CD4-positive, alpha-beta T cell treated with Interleukin-15 for 4 hours (primary cell): ENCODE measurements at places on chromosomes 16 and 17.

GRCh38 chr17:57062865-57063264, 22.2 kb upstream of the AKAP1 start:
- DNase-seq: no peak

- DNase-seq: no peak
These were observed 4.8 kb downstream of the MRC2 start for GRCh38 chr17:62631936-62632924.

DNA sequence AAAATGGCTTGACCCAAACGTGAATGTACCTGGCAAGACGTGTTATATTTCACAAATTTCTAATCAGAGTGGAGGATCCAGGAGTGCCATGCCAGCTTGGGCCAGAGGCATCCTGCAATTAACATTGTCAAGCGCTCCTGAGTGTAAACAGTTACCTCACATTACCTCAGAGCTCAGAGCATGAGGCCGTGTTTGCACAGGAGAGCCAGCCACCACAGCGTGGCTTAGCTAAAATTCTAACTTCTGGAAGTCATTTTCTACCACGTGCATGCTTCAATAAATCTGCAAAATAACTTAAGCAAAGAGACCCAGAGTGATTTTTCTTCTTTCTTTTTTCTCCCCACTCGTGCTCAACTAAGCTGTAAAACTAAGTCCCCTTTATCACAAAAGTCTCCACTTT, 769.0 kb downstream of the KCNJ2 start:
- DNase-seq: no peak

DNA sequence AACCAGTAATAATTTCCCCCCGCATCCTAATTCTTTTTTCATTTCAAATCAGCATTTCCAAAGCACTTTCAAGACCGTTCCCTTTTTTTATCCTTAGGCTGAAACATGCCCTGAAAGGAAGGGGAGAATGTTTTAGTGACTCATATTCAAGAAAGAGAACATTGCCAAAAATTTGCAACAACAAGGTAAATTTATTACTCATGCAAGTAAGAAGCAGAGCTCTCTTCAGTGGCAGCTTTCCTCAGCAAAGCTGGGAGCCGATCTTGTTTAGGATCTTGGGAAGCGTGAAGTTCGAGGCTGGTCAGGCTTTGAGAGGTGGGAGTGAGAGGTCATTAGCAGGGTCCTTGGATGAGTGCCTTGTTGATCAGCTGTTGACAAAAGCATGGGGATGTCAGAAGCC, 129.5 kb downstream of the PRKCA start:
- DNase-seq: no peak

GRCh38 chr17:44350733-44351226, 5.7 kb downstream of the GRN start:
- DNase-seq: peak; percentile 72
